Mesothelial cell of epicardium (in vitro differentiated cells): ENCODE measurements at places on chromosomes 1 and 21.

GRCh38 chr1:97565886-97566285, 354.9 kb downstream of the DPYD start:
- no peak for DNase-seq

- no peak for DNase-seq
Measured at GRCh38 chr1:158933621-158934020, 2.3 kb downstream of the PYHIN1 start.

DNA sequence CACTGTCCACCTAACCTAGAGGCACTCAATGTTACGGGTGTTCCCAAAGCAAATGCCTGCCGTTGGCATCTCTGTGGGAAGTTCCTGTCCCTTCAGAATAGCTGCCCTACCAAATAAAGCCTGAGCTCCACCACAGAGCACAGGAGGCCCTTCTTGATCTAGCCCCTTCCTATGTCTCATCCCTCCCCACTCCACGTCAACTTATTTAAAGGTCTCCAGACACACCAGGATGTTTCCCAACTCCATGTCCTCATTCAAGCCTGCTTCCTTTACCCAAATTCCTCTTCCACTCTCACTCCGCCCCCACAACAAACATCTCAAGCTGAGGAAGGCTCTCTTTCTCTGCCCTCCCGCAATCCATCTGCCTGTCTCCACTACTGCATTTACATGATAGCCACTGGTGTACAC, 87.7 kb downstream of the TGFBR3 start:
- DNase-seq = no peak

DNA sequence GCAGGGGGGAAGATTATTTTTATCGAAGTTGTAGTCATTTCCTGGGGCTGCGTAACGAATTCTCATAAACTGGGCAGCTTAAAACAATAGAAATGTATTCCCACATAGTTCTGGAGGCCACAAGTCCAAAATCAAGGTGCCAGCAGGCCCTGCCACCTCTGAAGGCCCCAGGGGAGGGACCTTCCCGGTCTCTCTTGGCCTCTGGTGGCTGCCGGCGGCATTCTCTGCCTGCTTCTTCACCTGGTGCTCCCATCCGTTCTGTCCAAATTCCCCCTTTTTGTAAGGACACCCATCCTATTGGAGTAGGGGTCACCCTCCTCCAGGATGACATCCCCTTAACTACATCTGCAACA, 92.8 kb downstream of the PDE9A start:
- no peak for DNase-seq

GRCh38 chr1:27562021-27562420, 41.9 kb downstream of the AHDC1 start:
- no peak for DNase-seq

DNA sequence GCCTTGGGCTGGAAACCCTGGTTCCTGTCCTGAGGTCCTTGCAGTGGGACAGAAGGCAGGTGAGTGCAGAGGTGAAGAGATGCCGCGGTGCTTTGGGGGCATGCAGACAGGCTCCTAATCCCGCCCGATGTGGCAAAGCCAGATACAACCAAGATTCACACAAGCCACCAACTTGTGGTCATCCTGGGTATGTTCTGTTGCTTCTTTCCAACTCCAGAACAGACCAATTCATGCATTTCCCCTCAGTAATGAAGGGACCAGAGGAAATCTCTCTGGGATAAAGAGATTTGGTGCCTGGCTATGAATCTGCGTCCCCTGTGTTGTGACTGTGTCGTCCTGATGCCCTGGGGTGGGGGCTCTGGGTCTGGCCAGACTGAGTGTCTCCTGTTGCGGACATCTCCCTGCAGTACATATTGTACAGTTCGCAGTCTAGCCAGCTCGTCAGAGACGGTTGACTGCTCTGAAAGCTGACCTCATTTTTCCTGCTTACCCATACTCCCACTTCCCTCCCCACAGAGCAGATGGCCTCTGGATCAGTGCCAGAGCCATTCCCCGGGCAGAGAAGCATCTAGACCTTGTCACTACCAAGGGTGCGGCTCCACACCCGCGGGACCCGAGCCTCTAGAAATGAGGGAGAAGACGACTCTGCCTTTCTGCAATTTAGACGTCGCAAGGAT, 216.3 kb downstream of the KIF26B start:
- DNase-seq = no peak

- no peak for DNase-seq
Measured at GRCh38 chr1:41533016-41533730, 48.7 kb upstream of the EDN2 start.

GRCh38 chr1:5142389-5142788, 488.0 kb downstream of the AJAP1 start:
- no peak for DNase-seq

DNA sequence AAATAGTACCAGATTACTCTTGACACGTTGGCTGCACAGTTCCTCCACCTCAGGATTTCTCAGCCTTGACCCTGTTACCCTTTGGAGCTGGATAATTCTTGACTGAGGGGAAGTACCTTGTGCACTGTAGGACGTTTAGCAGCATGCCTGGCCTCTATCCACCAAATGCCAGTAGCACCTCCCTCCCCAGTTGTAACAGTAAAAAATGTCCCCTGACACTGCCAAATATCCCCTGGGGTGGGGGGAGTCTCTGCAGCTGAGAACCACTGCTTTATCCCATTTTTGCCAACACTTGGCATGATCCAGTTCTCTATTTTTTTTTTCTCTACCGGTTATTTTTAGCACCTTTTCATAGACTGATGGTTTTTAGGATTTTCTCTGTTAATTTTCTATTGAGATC, 34.0 kb downstream of the C1orf198 start:
- DNase-seq = no peak

DNA sequence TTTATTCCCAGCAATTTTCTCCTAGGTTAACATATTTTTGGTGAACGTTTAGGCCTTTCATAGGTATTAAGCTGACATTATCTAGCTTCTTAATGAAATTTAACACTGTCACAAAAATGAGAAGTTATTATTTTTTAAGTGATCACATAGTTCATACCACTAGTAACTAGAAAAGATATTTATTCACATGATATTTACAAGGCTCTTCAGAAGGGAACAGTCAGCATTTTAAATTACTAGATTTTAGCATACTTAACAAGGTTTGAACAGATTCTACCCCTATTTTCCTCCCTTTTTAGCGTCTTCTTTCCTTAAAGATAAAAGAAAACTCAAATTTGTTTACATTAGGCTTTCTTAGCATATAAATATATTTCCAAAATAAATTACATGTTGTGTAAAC, 65.5 kb upstream of the B3GALT2 start:
- no peak for DNase-seq

GRCh38 chr1:159941141-159941540, 4.3 kb downstream of the IGSF9 start:
- DNase-seq = no peak

DNA sequence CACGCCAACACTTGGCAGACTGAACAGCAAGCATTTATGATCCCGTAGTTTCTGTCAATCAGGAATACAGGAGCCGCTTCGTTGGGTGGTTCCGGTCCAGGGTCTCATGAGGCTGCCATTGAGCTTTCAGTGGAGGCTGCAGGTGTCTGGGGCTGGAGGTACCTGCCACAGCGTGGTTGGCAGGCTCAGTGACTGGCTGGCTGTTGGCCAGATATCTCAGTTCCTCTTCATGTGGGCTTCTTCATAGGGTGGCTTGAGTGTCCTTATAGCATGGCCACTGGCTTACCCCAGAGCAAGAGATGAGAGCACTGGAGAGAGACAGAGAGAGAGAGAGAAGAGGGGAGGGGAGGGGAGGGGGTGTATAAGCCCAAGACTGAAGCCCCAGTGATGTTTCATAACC, 29.3 kb downstream of the PIK3CD start:
- no peak for DNase-seq

- DNase-seq = no peak
Measured at GRCh38 chr1:78370779-78371482, 119.8 kb upstream of the PTGFR start.

DNA sequence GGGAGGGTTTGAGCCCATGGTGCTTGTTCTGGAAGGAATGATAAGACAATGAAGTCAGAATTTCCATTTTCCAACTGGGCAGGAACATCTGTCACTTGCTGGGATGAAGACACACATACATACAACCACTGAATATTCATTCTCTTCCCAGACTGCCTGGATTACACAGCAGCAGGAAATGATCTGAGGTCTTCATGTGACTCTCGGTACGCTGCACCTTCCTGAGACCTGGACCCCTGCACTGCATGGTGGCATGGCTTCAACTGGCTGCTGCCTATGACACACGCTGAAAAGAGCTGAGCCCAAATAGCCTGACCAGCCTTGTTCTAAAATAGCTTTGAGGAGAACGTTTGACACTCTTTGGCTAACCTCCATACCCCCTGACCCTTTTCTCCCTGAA, 150.6 kb downstream of the GABPA start:
- no peak for DNase-seq
